ENCODE measurements at places on chromosomes 1 and 21.

- DNase-seq, result no peak
These were observed 54.4 kb downstream of the NID1 start for GRCh38 chr1:236010443-236010842.

DNA sequence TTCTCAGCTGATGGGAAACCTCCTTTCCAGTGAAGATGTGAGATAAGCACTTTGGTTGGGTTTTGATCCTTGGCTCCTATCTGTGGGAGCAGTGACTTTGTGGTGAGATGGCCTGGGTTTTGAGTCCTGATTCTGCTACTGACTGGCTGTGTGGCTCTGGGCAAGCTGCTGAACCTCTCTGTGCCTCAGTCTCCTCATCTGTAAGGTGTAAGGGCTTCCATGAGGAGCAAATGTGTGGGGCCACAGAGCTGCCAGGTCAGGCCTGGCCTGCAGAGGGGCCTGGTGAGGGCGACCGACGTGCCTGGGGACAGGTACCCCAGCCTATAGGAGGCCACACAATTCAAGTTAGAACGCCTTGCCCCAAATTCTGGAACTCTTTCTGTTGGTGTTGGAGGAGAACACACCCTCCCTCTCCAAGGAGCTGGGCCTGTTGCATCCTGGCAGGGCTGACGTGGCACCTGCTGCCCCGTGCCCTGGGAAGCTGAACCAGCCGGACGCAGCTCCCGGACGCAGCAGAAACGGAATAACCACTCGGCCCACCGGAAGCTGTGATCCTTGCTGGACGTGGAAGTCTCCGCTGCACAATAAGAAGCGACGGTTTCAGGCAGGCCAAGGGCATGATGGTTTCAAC, 62.7 kb downstream of the AGPAT3 start:
- no peak for DNase-seq

- no peak for DNase-seq
These were observed 45.7 kb downstream of the ZC3H11B start for GRCh38 chr1:219566951-219567947.

DNA sequence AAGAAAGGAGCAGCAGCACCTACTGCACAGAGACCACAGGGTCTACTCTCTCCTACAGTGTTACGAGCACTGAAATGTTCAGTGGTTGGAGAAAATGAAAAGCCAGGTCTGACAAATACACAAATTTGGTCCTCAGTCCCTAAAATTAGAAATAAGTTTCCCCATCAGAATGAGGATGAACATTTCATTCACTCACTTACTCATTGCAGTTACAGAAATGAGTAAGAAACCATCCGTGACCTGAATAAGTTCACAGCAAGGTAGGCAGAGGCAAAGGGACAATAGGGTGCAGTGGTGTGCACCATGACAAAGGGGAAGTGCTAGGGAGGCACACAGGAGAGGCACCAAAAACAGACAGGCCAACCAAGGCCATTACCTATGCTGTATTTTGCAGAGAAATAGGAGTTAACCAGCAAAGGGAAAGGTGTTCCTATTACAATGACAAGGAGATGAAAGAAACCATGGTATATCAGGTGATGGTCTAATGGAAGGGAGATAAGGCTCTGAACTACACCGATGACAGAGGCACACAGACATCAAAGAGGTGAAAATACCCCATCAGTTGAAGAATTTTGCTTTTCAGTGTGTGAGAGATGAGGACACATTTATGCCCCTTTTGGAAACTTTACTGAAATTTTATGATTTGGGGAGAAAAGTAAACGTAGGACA, 29.4 kb downstream of the VAV3 start:
- no peak for DNase-seq

DNA sequence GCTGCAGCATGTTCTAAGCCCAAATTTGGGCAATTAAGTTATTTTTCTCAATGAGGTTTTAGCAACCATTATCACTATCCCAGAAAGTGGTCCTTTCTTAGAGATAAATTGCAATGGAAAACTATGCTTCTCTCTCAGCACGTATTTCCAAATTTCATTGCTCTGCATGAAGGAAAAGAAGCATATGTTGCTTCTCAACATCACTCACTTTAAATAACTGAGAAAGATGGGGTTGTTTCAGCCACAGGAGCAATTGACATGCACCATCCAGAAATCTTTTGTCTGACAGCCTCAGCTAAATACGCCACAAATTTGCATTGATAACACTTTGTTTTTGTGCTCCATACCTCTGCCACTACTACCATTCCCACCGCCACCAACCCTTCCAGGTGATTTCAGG, 157.6 kb upstream of the PKN2 start:
- no peak for DNase-seq

GRCh38 chr1:25774921-25775771, 24.8 kb upstream of the SELENON start:
- no peak for DNase-seq

GRCh38 chr1:65924471-65924870, 131.8 kb downstream of the PDE4B start:
- DNase-seq, result no peak

DNA sequence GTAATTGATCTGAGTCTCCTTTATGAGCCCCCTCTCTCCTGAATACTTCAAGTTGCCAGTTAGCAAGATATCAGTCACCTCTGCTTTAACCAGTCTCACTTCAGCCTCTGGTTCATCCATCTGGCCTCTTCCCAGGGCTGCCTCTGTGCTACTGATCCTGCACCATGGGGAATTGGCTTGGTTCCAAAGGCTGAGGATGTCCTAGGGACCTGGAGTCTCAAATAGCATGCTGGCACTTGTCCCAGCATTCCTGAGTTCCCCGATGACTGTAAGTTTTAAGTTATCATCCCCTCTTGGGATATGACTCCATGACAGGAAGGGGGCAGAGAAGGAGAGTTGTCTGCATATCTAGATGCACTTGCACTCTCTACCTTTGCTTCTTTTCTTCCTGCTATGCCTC, 252.0 kb downstream of the PTBP2 start:
- DNase-seq, result no peak

DNA sequence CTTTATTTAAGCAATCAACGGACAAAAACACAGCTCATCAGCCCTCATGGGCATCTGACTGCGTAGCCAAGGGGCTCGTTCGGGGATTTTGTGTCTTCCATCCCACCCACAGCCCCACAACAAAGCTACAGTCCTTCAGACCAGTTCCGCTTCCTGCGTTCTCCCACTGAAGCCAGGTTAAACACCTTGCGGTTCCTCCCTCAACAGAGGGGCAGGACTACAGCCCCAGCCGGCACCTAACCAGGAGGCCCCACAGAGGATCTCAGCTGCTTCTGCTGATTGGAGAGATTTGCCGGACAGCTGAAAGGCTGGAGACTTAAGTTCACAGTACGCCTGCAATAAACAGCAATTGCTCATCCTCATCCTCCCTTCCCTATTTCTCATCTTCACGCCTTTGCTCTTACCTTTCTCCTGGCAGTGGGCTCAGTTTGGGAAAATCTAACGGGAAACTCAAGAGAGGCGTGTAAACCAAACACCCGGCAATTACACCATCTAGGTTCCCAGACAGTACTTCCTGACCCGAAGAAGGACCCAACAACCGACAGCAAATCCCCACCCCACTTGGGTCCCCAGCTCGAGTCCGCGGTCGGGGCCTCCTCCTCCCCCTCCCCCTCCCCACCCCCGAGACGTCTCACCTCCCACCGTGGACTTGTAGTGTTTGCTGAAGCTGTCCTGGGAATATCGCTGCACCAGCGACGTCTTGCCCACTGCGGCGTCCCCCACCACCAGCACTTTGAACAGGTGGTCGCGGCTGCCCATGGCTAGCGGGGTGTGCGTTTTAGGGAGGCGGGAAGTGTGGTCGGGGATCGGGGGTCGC, 876 bp downstream of the RAB29 start:
- peak; percentile 58 for DNase-seq

GRCh38 chr1:33805988-33806387, 57.9 kb upstream of the HMGB4 start:
- no peak for DNase-seq

- no peak for DNase-seq
These were observed 43.5 kb downstream of the ALPL start for GRCh38 chr1:21552715-21553114.

DNA sequence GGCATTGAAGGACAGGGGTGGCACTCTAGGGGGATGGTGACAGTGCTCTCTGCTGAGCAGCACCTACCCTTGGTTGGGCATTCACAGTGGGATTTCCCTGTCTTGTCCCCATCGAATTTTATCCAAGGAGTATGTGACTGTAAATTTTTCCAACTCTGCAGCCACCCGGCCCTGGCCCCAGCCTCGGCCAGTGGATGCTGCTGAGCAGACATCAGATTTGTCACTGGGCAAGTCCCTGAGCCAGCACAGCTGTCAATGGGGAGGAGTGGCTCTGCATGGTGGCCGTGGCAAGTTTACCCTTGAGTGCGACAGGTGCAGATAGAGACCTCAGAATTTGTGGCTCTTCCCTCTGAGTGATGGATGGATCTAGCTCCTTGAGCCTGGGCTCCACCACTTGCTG, 240.2 kb upstream of the CSF3R start:
- no peak for DNase-seq

DNA sequence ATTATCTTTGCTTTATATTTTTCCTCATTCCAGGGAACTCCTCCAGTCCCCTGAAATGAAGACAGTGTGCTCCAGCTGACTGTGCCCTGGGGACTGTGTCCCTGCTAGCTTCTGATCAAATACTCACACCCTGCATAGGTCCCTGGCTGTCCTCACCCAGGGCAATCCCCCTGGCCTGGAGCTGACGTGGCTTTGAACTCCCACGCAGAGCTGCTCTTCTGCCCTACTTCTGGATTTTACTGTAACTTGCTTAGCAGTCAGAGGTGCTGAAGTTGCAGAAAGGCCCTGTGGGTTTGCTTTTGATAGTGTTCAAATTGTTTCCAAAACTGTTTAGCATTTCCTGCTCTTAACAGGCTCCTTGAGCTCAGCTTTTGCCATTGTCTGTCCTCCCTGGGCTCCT, 186.5 kb downstream of the FASLG start:
- no peak for DNase-seq

- no peak for DNase-seq
These were observed 26.2 kb downstream of the ZMYND12 start for GRCh38 chr1:42429603-42430002.

- no peak for DNase-seq
These were observed 838.6 kb downstream of the LTN1 start for GRCh38 chr21:28154121-28154520.

DNA sequence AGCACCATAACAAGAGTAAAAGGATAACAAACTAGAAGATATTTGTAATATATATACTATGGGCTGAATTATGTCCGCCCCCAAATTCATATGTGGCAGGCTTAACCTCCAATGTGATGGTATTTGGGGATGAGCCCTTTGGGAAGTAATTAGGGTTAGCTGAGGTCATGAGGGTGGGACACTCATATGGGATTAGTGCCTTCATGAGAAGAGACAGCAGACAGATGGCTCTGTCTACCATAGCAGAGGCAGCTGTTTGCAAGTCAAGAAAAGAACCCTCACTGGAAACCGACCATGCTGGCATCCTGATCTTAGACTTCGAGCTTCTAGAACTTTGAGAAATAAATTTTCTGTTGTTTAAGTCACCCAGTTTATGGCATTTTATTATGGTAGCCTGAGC, 303.6 kb downstream of the LMO4 start:
- peak; percentile 34 for DNase-seq

GRCh38 chr1:64137412-64137803, 66.0 kb upstream of the UBE2U start:
- no peak for DNase-seq

- DNase-seq, result peak; percentile 51
These were observed at the start of gene S1PR1 for GRCh38 chr1:101236516-101237228. TSS of gene S1PR1 (plus strand) at chr1:101237019. CDS start at chr1:101238985, 1,966 bp downstream.

- no peak for DNase-seq
These were observed 12.0 kb downstream of the PROK1 start for GRCh38 chr1:110462964-110463363.

GRCh38 chr1:72253132-72253531, 29.2 kb downstream of the NEGR1 start:
- no peak for DNase-seq

GRCh38 chr21:18049461-18049860, 195.2 kb upstream of the CHODL start:
- peak; percentile 32 for DNase-seq

DNA sequence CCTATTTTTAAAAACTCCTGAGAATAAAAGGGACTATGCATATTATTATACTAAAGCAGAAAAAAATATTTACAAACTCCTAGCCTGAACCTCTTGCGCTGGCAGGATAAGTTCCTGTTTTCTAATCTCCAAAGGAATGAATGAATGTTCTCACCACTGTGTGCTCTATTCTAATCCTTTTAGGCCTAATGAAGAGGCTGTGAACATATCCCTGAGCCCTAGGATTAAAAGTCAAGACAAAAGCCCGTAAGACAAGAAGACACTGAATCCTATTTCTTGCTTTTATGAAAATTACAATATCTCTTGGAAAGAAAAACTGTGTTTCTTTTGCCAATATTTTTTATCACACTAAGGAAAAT, 317.5 kb downstream of the HHAT start:
- peak; percentile 67 for DNase-seq

- peak; percentile 46 for DNase-seq
These were observed 29.8 kb upstream of the LRRC38 start for GRCh38 chr1:13543451-13544220.

DNA sequence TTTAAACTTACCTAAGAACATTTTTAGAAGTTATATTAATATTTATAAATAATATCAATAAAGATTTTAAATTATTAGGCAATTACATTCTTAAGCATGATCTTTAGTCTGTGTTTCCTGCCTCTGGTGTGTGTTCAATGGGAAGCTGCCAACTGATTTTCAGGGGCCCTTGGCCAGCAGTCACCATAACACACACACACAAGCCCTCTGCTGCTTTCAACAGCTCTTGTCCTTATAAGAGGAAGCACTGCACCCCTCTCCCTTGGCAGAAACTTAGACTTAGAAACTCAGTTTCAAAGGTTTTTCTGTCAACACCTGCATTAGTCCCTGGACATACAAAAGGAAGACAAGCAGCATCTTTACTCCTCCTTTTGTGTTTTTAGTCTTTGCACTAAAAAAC, 81.4 kb downstream of the VAV3 start:
- no peak for DNase-seq

- no peak for DNase-seq
These were observed 375.6 kb downstream of the BRINP2 start for GRCh38 chr1:177546346-177546745.

DNA sequence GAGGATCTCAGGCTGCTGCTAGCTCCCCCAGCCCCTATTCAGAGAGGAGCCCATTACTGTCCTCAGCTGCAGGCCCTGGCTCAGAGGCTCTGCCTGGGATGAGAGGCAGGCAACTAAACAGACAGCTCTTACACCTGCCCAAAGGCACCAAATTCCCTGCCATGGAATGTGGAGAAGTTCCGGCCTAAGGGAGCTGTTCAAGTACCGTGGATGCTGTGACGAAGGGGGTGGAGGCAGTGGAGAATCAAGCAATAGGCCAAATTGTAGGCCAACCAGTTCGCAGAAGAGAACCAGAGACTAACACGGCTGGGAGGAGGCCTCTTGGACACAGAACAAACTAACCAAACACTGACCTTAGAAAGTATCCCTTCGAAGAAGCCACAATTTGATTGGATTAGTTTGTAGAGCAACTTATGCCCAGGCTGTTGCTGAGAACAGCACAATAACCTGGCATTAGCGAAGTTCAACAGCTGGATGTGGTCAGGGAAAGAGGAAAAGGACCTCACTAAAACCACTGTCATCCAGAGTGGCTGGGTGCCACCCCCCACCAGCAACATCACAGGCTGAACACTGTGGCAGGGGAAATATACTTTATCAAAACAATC, 3.6 kb downstream of the C1orf174 start:
- DNase-seq, result no peak

All from D341Med (cell line).